ENCODE measurements at places on chromosomes 11 and 22.
A peak's percentile ranks its signal among the peaks of the same experiment; 100 is the strongest.

DNA sequence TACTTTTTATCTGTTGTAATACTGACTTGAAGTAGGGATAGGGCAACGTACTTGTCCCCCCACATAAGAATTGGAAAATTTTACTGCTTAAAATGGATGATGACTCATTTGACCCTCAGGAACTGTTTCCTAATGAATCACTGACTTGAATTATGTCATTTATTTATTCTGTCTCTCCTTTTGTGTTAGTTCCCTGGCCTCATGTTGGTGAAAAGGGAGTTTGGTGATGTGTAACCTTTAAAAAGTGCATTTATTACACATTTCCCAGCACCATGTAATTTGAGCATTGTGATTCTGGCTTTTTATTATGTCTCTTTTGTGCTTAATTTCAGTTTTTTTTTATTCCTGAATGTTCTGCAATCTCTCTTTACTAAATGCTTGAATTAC lies 20.3 kb upstream of the PGM2L1 start:
- no peak for DNase-seq

DNA sequence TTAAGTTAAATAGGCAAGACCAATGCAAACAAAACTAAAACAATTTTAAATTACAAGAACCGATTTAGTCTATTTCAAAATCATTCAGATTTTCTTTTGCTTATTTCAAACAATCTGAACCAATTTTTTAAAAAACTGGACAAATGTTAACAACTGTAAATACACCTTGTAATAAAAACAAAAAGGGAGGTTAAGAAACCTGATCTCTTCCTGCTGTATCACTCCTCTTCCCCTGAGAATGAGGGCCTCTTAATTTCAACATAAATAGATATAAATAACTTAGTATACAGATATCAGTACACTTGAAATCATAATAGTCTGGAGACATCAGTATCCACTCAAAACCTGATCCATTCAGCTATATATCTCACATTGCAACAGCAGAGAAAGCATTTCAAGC lies 346.6 kb downstream of the TTC28 start:
- no peak for DNase-seq

GRCh38 chr11:65615950-65616574 lies 486 bp downstream of the PCNX3 start:
- DNase-seq = peak; percentile 80

DNA sequence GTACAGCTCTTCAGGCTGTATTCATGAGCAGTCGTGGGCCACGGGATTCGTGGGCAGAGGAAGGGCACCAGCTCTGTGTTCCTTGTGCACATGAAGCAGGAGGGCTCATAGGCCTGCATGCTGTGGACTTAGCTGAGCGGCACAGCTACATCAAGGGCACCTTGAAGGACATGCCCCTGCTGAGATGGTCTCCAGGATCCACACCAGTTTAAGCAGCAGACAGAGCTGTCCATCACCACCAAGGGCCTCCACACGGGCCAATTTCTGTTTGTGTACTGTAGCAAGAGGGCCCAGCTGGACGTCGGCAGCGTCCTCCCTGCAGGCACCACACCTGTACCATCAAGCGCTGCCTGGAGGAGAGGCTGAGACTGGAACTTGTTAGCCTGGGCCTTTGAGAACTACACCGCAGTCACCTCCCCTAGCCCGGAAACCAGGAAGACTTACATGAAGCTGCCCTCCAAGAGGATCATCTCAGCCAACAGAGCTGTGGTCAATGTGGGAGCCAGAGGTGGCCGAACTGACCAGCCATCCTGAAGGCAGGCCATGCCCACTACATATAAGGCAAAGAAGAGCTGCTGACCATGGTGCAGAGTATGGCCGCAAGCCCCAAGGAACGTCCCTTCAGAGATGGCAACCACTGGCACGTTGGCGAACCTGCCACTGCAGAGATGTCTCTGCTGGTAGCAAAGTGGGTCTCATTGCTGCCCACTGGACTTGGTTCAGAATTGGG lies 32.7 kb upstream of the GNB1L start:
- DNase-seq = no peak

DNA sequence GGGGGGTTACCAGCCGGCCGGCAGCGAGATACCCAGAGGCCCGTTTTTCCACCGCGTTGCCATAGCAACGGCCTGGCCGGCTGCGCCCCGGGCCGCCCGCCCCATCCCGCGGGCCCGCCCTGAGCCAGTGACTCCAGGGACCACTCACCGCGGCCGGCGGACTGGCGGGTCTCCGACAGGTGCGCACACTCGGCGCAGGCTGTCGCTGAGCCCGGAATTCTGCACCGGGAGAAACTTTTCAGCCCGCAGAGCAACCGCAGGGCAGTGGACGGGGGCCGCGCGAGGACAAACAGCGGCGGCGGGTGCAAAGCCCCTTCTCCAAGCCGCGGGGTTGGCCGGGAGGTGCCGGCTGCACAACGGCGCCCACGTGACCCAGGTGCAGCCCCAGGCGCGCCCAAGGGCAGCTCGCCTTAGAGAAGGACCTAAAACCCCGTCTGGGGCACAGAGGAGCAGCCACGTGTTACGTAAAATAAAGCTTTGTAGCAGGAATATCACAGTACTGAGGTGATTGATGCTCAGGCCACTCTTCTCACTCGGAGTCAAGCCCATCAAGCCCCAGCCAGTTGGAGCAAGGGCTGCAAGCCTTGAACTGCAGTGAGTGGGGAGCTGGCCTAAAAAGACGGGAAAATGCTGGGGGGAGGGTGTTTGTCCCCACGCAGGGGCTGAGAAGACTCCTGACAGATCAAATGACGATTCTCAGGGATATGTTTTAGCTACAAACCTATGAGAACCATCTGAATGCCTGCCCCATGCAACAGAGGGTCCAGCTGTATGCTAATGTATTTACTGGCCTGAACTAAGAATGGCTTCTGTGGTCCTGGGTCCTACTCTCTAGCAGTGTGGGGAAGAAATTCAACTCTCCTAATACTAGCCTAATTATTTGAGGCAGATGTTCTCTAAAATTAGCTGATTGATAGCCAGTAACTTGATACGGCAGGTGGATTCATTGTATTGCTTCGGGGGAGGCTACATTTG lies at the start of gene STK33:
Gene STK33 (minus strand): TSS at position 294 of the 975 bp plus-strand sequence. CDS start 119,323 bp downstream, outside the sequence.
- DNase-seq = peak; percentile 40

DNA sequence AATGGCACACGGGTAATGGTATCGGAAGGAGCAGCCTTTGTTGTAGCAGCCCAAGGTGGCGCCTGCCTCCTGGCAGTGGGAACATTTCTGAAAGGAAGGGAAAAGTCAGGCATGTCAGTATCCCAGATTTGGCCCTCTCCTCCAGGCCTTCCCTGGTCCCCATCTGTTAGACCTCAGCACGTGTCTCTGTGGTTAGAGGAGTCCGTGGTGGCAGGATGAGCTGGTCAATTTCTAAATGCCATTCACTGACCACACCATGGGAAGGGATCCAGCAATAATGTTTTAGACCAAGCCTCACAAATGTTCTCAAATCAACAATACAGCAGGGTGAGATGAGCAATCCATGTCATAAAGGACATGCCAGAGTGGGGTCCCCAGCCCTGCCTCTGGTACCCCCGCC lies 49.0 kb upstream of the CYP2D6 start:
- DNase-seq = no peak

GRCh38 chr22:47367107-47367690 lies 604.7 kb downstream of the TBC1D22A start:
- DNase-seq = peak; percentile 15

DNA sequence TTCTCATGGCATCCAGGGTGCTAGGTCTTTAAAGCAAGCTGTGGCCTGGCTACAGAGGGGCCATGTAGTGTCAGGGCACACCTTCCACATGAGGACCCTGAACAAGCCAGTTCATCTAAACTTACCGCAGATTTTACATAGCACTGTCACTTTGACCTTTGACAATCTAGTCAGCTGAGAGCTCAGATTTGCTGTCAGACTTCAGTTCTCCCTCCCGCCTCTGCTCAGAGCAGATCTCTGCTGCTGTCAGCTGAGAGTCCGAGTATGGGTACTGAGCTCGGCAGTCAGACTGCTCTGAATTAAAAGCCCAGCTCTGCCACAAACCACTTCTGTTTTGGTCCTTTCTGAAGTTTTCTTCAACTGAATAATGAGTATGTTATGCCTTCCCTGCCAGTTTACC lies 507.1 kb downstream of the SOX6 start:
- DNase-seq = no peak

DNA sequence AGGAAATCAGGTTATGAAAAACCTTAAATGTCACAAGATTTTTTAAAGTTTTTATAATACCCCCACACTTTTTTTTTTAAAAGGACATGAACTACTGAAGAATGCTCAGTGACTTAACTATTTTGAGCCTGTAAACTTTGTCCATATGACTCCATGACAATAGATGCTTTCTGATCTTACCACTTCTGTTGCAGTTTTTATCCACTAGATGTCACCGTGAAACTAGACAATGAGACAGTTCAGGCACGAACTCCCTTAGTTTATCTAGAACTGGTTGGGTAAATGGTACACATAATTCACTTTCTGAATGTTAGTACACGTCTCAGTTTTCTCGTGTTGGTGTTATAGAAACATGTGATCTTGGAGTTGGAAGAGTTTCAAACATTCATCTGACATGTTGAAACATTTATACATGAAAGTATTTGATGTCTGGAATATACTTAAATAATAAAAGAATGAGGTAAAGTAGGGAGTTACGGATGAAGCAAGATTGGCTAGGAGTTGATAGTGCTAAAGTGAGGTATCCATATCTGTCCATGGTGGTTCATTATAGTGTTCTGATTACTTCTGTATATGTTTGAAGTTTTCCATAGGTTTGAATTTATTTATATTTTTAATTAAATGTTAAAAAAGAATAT lies 8.1 kb downstream of the CCDC15 start:
- DNase-seq = peak; percentile 76

- no peak for DNase-seq
Observed at GRCh38 chr11:85088286-85088685, 538.9 kb downstream of the DLG2 start.

DNA sequence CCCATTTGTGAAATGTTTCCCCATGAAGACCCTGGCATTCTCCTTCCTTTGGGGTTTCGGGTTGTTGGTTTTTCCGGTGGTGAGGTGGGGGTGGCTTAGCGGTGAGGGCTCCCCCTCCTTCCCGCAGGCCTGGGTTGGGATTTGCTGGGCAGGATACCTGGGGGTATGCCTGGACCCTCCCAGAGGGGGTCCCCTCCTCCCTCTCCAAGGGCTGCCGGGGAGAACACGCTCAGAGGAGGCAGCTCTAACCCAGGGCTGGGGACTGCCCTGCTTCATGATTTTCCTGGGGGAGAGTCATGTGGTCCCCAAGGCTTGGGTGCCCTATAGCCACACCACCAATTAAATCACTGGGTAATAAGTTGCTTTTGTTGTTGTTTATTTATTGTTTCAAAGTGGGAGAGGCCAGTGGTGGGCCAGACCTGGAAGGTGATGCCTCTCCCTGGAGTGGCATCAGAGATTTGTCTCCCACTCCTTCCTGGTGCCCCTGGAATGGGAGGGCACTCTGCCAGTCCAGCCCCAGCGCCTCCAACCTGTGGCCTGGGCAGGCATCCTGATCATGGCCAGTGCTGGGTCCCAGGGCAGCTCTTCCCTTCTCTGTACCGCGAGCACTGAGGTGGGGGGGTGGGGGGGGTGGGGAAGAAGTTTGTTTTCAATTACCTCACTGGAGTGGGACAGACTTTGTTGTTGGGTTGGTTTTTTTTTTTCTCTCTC lies 1.3 kb upstream of the CLCF1 start:
- no peak for DNase-seq

GRCh38 chr11:77146261-77147035 lies 18.4 kb downstream of the MYO7A start:
- no peak for DNase-seq

GRCh38 chr22:43245717-43246116 lies 58.8 kb upstream of the TTLL12 start:
- DNase-seq = no peak

DNA sequence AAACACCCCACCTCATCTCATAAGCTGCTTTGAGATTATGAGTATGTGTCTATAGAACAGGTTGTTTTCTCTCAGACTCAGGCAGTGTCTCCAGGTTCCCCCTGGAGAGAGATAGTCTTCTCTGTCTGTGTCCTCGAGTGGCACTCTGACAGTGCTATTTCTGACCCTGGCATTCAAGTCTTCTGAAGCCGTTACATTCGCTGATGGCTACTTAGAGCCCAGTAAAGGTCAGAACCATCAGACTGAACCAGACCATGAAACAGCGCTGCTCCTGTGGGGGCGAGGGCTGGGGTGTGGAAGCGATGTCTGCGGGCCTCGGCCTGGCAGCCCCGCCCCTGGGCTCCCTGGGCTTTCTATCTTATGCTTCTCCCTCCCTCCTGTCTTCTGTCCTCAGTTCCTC lies 23.5 kb downstream of the SHISA8 start:
- no peak for DNase-seq

DNA sequence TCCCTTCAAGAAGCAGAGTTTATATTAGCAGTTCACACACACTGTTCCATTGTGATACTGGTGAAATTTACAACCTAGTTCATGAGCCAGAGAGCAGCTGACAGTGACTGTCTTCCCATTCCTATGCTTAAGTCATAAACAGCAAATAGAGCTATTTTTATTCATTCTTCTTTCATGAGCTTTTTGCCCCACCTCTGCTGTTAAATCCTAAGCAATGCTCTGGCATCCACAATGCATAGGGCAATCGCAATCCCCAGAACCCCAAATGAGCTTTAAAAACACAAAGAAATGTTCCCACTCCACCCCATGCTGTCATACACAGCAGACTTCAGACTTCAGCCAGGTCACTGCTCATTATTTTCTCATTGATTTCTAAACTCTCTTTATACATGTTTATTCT lies 307.5 kb downstream of the ETS1 start:
- DNase-seq = no peak

- DNase-seq = no peak
Observed at GRCh38 chr11:128939591-128939990, 3.1 kb downstream of the TP53AIP1 start.

DNA sequence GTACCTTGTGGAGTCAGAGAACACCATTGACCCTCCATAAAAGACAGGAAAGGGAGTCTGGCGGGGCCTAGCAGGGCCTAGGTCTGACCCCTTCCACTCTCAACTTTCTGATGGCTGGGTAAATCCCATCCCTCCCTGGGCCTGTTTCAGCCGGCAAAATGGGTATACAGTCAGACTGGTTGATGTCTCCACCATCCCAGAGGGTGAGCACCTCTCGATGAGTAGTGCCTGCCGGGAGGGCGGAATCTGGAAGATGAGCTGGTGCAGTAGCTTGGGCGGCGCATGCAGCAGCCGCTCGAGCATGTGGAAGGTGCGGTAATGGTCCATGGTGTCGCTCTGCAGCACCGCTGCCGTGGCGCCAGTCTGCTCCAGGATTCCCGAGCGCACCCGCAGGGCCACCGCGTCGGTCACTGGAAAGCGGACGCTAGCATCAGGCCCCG lies 528 bp downstream of the FIBP start:
- DNase-seq = no peak
